ENCODE measurements at places on chromosomes 2 and 18. TPM values are rescaled to one million over a fixed set of nuclear protein-coding genes. Genes with fewer than 3 reads are reported as not detected.

- H3K27me3 ChIP-seq, result peaks cover 23% of the 10 kb centered on the region
- no peaks in the 10 kb centered on the region for H3K36me3 ChIP-seq
These were observed 62.9 kb upstream of the CTIF start for GRCh38 chr18:48475635-48476549.

DNA sequence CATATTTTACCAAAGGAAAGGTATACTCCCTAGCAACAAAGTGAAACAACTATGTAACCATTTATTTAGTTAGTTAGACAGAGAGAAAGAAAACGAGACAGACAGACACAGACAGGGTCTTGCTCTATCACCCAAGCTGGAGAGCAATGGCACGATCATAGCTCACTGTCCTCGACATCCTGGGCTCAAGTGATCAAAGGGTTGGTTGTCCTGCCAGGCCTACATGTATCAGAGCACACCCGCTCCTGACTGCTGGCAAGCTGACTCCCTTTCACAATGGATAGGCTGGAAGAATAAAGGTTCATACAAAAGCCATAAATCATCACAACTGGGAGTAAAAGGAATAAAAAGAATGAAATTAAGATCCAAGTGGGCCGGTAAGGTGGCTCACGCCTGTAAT, 53.5 kb downstream of the ATL2 start:
- H3K36me3 ChIP-seq, result peaks cover 16% of the 10 kb centered on the region
- H3K4me1 ChIP-seq, result peaks cover 16% of the 10 kb centered on the region
- H3K4me3 ChIP-seq, result no peak overlapping the region
- no peak overlapping the region for H3K27ac ChIP-seq
- DNase-seq, result no peak

- H3K27ac ChIP-seq, result no peak overlapping the region
- H3K4me1 ChIP-seq, result peaks cover 2% of the 10 kb centered on the region
- peaks cover 27% of the 10 kb centered on the region for H3K27me3 ChIP-seq
- DNase-seq, result no peak
These were observed 52.1 kb upstream of the LAPTM4A start for GRCh38 chr2:20103530-20103929.

DNA sequence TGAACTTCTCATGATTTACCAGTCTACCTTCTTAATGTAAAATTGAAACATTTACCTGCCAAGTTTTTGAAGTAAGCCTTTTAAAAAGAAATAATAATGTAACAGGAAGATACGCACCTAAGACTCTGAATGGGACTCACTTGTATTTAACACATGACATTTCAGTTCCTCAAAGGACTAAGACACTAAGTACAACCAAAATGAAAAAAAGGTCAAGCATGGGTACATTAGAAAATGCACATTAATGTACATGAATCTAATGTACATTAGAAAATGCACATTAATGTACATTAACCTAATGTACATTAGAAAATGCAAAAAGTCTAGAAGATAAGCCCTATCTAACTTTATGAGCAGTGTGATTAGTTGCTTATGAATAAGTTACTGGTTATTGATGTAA, 69.3 kb upstream of the FZD5 start:
- H3K36me3 ChIP-seq, result no peaks in the 10 kb centered on the region
- H3K27me3 ChIP-seq, result no peaks in the 10 kb centered on the region
- no peak overlapping the region for H3K4me3 ChIP-seq
- no peak overlapping the region for H3K27ac ChIP-seq
- no peaks in the 10 kb centered on the region for H3K4me1 ChIP-seq

DNA sequence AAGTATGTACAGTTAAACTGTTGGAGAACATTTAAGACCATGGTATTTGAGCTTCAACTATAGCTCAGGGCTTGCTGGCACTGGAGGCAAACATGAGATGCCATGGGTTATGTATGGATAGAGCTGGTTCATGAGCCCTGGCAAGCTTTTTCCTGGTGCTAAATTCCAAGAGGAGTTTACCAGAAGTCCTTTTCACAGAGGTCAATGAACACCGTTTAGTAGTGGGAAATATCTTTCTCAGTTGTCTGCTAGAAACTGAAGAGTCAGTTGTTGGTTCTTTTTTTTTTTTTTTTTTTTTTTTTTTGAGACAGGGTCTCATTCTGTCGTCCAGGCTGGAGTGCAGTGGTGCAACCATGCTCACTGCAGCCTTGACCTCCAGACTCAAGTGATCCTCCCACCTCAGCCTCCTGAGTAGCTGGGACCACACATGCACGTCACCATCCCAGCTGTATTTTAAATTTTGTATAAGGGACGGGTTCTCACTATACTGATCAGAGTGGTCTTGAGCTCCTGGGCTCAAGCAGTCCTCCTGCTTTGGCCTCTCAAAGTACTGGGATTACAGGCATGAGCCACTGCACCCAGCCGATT, 1.3 kb downstream of the KHK start:
- H3K4me1 ChIP-seq, result peaks cover 17% of the 10 kb centered on the region
- no peak overlapping the region for H3K27ac ChIP-seq
- no peak for DNase-seq
- H3K36me3 ChIP-seq, result no peaks in the 10 kb centered on the region

Gene MC2R
- not detected for total RNA-seq

Gene ACYP2
- 7.5 TPM for total RNA-seq

Gene PAX3
- total RNA-seq, result not detected

Gene GAD1
- total RNA-seq, result 0.74 TPM
